ENCODE measurements at places on chromosomes 12 and 14. TPM values are rescaled to one million over a fixed set of nuclear protein-coding genes. Genes with fewer than 3 reads are reported as not detected.

The INSM2 gene
- total RNA-seq = not detected

The CEBPE gene
- 0.17 TPM for total RNA-seq

The SLC4A8 gene
- total RNA-seq = 5.8 TPM

DNA sequence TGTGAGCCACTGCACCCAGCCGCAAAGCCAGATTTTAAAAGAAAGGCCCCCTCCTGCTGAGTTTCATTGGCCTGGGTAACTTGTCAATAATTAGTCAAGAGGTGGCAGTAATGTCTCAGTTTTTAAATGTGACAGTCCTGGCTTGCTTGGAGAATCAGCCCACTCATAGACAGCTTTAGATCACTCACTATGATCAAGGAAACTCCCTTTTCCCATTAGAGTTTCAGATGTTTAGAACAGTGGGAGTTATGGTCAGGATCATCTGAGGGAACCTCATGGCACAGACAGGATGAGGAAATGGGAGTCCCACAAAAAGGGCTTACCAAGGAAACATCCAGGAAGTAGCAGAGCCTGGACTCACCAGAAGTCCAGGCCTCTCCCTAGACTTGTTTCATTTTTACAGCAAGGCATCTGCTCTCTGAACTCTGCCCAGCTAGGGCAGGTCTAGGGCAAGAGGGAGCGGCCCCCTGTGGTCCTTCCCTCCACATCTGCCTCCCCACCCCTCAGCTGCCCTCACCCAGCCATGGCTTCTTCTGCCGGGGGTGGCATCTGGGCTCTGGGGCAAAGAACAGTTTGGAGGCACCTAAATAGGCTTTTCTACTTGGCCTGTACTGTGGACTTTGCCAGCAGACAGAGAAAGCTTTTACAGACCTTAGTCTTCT is 11.2 kb downstream of the BCL2L14 start:
- no peak for DNase-seq

- no peak for DNase-seq
Measured at GRCh38 chr12:50018154-50018553, 7.1 kb downstream of the RACGAP1 start.

DNA sequence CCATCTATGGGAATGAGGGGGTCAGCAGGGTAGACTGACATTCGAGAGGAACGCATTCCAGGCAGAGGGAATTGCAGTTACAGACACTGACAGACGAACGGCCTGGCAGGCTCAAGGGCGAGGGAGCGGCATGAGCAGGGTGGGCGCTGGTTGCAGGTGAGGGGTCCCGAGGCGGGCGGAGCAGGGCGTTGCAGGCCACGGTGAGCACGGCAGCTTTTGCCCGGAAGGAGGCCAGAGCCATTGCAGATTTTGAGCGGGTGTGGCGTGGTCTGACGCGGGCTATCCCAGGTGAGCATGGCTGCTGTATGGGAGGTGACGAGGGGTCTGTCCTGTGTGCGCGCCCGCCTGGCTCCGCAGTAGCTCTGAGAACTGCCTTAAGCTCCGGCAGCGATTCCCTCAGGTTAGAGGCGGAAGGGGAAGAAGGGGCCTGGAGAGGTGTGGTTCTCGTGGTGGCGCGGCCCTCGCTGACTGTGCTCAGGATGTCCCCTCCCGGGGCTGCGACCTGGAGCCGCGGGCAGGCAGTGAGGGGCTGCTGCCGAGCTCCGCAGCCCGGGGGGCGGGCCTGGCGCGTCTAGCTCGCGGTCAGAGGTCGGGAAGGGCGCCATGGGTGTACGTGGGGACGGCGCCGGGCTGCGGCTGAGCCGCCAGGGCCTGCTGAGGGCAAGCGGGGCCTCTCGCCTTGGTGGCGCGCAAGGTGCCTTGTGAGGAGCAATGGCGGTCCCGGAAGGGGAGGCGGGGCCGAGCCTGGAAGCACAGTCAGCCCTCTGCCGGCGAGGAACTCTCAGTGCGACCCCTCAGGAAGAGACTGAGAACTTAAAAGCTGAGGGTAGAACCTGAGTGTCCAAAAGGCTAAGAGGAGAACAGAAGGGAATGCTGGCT is 177.1 kb downstream of the CACNA1C start:
- no peak for DNase-seq

GRCh38 chr14:68968051-68968450 is 11.1 kb downstream of the ACTN1 start:
- DNase-seq = no peak

- peak; percentile 57 for DNase-seq
Measured at GRCh38 chr14:75427482-75428229, at the start of gene JDP2. Gene JDP2, plus strand, starts transcription at chr14:75428022. Its CDS starts 9,899 bp downstream, at chr14:75437921.

GRCh38 chr12:106907411-106907810 is 48.3 kb upstream of the TMEM263 start:
- no peak for DNase-seq

DNA sequence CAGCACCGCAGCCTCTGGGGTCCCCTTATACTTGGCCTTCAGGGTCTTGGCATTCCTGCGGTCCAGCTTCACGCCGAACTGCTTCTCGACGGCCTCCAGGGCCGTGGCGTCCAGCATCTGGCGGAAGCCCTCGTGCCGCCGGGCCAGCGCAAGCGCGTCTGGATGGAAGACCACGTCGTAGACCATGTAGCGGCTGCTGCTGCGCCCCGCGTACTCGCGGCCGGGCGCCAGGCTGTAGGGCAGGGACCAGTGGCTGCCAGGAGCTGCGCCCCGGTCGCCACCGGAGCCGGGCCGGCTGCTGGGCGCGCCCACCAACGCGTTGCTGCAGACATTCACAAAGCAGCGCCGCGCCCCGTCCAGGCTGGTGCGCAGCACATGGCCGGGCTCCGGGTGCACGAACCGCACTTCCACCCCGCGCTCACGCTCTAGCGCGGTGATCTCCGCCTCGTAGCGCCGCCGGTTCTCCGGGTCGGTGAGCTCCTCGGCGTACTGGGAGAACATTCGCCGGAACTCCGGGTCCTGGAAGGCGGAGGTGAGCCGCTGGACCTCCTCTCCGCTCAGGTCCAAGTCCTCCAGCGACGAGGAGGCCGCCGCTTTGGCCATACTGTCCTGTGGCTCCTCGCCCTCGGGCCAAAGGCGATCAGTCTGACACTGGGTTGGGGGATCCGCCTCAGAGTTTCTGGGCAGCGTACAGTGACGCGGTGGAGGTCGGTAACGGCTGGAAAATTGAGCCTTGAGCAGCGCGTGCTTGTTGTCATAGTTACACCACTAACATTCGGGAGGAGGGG is at the start of gene DNAAF2:
DNAAF2 (minus strand) TSS at position 698 of the 788 bp plus-strand sequence; CDS start at position 603, 95 bp downstream.
- peak; percentile 73 for DNase-seq

DNA sequence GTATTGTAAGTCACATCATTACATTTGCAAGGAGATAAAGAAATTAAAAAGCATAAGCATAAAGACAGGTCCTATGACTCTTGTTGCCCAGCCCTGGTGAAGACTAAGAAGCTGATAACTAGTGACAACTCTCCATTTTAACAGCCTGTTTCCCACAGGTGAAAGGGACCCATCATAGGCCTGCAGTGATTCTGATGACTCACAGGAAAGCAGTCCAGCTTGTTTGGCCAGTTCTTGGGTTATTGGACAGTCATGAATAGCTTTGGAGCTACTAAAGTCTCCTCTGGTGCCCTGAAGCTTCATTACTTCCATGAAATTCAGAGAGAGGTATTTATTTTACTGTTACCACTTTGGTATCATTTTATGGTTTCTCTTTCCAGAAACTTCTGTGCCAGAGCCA is 55.5 kb upstream of the DYRK2 start:
- DNase-seq = no peak

DNA sequence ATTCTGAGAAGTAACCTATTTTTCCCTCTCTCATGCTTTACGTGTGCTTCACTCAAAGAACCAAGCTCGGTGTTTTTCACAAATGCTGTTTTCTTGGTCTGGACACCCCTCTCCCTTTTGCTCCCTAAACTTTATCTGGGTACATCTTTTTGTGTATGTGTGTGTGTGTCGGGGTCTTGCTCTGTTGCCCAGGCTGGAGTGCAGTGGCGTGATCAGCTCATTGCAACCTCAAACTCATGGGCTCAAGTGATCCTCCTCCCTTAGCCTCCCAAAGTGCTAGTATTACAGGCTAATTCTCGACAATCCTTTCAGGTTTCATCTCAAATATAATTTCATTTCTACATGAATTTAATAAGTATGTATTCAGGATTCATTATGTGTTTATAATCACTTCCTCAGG is 83.2 kb downstream of the PEBP1 start:
- DNase-seq = no peak

- no peak for DNase-seq
Measured at GRCh38 chr14:77260631-77261030, 10.4 kb downstream of the NGB start.

DNA sequence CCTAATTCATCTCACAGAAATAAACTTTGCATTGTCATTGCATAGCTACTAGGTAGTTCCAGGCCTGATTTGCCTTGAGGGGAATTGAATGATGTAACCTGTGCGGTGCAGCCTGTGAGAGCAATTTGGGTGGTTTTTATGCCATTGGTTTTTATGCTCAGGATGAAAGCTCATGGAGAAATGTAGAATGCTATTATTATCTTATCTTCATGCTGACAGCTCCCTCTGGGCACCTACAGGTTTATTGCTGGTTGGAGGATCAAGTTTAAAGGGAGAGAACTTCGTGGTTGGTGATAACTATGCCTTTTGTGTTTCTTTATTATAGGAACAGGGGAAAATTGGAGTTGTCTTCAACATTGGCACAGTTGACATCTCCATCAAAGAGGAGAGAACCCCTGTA is 547.9 kb downstream of the DIO2 start:
- no peak for DNase-seq

- DNase-seq = no peak
Measured at GRCh38 chr12:26177283-26177682, 18.1 kb upstream of the SSPN start.

All from activated B cell treated with CpG ODN at 0.5 μM for 24 hours (primary cell).